Hematopoietic multipotent progenitor cell treated with erythropoietin and hydrocortisone succinate and interleukin-3 and kit ligand, for 6 days (in vitro differentiated cells): ENCODE measurements at places on chromosomes 1 and 21.

- no peak for DNase-seq
These were observed 84.0 kb downstream of the MAN1C1 start for GRCh38 chr1:25700626-25701025.

- no peak for DNase-seq
These were observed 24.6 kb downstream of the HMGN2 start for GRCh38 chr1:26496861-26497260.

DNA sequence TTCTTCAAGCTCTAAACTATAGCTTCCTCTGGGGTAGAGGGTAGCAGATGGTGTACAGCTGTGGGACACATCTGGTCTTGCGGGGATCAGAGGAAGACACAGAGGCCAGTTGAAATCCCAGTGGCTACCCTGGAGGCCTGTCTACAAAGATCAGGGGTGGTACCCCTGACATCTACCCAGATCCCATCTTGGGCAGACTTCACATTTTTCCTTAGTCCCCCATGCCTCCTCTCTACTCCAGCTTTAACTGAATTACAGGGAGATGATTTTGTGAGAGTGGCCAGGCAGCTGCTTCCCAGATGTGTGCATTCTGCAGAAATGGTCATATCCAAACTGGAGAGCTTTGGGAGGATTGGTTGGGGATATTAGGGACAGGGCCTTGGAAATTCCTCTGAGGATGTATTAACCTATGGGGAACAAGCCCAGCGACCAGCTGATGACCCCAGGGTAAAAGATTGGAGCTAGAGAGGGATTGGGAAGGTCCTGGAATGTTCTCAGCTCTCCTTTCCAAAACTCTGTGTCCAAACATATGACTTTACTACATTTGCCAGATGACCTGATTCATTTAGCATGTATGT lies 9.6 kb upstream of the CD34 start:
- no peak for DNase-seq

DNA sequence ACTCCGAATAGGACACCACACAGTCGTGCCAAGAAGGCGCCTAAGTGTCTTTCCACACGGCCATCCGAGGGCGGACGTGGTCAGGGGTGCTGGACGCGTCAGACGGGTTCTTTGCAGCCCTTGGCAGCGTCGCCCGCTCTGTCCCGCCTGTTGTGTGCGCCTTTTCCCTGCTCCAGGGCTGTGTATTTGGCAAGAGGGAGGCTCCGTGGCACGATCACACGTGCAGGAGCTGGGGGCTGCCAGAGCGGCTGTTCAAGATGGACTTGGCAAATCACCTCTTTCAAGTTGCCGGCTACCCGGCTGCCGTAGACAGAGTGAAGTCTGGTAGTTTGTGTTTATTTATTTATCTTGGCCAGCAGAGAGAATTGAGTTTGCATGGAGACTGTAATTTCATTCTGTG lies 31.9 kb downstream of the PRKCZ start:
- no peak for DNase-seq

- DNase-seq: no peak
These were observed 64.7 kb downstream of the SNRPE start for GRCh38 chr1:203926025-203926540.
